Sciatic nerve (tissue), 2 donors: ENCODE measurements at places on chromosomes 2 and 18. TPM values are rescaled to one million over a fixed set of nuclear protein-coding genes. Genes with fewer than 3 reads are reported as not detected.

GRCh38 chr2:239328351-239329191 is 72.2 kb downstream of the HDAC4 start:
- DNase-seq = peak; percentile 84

The SP140L gene
- 26.2 TPM for total RNA-seq

DNA sequence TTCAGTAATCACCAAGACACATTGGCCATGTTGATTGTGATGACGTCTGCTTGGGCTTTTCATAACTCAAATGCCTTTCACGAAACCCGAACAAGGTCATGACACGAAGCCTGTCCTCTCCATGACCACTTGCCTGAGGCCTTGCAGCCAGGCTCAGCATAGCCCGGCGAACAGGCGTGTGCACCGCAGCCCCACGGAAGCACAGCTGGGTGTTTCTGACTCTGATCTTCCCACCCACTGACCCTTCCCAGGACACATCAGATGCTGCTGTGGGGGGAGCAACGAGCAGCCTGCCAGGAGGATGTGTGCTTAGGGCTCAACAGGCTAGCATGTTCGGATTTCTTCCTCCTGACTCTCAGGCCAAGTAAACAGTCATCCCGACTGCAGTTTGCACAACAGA is 369.4 kb upstream of the SALL3 start:
- DNase-seq = no peak

The PRSS56 gene
- not detected for total RNA-seq

DNA sequence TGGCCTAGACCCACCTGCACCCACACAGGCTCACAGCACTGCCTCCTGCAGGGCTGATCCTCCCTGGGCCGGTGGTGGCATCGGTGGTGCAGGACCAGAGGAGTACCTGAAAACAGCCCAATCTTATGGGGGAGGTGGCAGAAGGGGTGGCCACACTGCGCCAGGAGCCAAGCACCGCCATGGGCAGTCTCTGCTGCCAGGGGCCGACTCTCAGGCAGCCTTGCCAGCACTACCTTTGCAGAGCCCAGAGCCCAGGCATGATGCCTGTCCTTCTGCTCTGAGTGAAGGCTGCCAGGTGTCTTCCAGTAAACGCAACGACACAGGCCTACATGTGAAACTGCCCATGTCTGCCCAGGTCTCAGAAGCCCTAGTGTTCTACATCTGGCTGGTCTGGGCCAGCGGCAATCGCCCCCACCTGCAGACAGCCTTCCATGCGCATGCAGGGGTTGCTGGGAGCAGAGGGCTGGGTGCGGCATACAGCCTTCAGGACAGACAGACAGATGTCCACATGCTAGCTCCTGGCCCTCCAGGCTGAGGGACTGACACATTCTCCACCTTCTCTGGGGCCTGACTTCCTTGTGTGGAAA is 6.8 kb downstream of the HS6ST1 start:
- DNase-seq = no peak
